ENCODE measurements at places on chromosomes 7 and 10.

GRCh38 chr10:59825932-59826331, 72.7 kb upstream of the MRLN start:
- peaks cover 18% of the 10 kb centered on the region for H3K36me3 ChIP-seq
- no peaks in the 10 kb centered on the region for H3K27me3 ChIP-seq
- no peak overlapping the region for H3K4me3 ChIP-seq
- no peak overlapping the region for H3K27ac ChIP-seq
- no peaks in the 10 kb centered on the region for H3K4me1 ChIP-seq

- H3K36me3 ChIP-seq, result no peaks in the 10 kb centered on the region
- no peaks in the 10 kb centered on the region for H3K4me1 ChIP-seq
- H3K27me3 ChIP-seq, result peaks cover 8% of the 10 kb centered on the region
- no peak overlapping the region for H3K27ac ChIP-seq
These were observed 80.7 kb downstream of the GCC1 start for GRCh38 chr7:127504715-127505114.

DNA sequence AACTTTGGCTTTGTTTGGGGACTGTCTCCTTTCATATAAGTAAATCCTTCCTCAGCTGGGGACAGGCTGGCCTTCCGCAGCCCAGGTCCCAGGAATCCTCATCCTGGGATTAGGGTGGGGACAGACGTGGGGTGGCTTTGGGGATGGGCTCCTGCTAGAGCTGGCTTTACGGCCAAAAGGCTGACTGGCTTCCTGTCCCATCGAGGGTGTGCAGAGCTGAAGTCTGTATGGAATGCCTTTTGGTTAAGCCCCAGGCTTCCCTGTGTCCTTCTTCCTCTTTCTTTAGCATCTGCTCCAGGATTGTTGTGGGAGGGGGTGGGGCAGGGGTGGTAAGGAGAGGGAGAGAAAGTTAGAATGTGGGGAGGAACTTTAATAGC, 59.4 kb upstream of the AQP1 start:
- DNase-seq, result no peak
- H3K36me3 ChIP-seq, result peaks cover 3% of the 10 kb centered on the region
- H3K27ac ChIP-seq, result no peak overlapping the region

- peaks cover 42% of the 10 kb centered on the region for H3K36me3 ChIP-seq
- peaks cover under 1% of the 10 kb centered on the region for H3K27me3 ChIP-seq
- no peak for DNase-seq
- H3K4me1 ChIP-seq, result no peaks in the 10 kb centered on the region
- no peak overlapping the region for H3K27ac ChIP-seq
- no peak overlapping the region for H3K4me3 ChIP-seq
These were observed 10.9 kb downstream of the CDCA7L start for GRCh38 chr7:21934808-21935207.

GRCh38 chr7:124992851-124993562, 63.4 kb upstream of the POT1 start:
- H3K4me1 ChIP-seq, result no peaks in the 10 kb centered on the region
- no peak overlapping the region for H3K27ac ChIP-seq
- no peaks in the 10 kb centered on the region for H3K27me3 ChIP-seq

GRCh38 chr10:119191881-119192280, 13.3 kb upstream of the PRDX3 start:
- no peak for DNase-seq
- H3K4me3 ChIP-seq, result no peak overlapping the region
- H3K4me1 ChIP-seq, result peaks cover 17% of the 10 kb centered on the region
- no peaks in the 10 kb centered on the region for H3K36me3 ChIP-seq
- H3K27me3 ChIP-seq, result peaks cover 4% of the 10 kb centered on the region
- H3K27ac ChIP-seq, result no peak overlapping the region

GRCh38 chr10:77139252-77140160, 498.1 kb downstream of the KCNMA1 start:
- DNase-seq, result no peak
- peaks cover 4% of the 10 kb centered on the region for H3K4me1 ChIP-seq
- no peak overlapping the region for H3K4me3 ChIP-seq

- H3K27me3 ChIP-seq, result no peaks in the 10 kb centered on the region
- H3K36me3 ChIP-seq, result no peaks in the 10 kb centered on the region
- H3K4me3 ChIP-seq, result no peak overlapping the region
- no peak overlapping the region for H3K27ac ChIP-seq
These were observed 40.1 kb upstream of the ZNRF2 start for GRCh38 chr7:30244340-30244739.

DNA sequence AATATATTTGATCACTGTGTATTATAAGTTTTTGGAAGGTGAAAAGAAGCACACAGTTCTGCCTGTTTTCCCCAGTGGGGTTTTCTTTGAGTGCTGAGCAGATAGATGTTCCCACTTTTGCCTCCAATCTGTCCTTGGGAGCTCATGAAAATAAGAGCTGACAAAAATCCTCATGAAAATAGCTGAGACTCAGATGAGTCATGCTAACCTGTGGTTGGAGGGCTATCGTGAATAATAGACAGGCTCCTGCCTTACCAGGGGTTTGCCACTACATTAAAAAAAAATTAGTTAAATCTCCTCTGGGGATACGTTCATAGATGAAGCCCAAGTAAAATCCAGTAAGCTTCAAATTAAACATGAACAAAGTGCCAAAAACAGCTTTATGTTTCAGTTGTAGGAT, 10.9 kb upstream of the AOAH start:
- H3K27ac ChIP-seq, result no peak overlapping the region
- peaks cover 15% of the 10 kb centered on the region for H3K36me3 ChIP-seq
- H3K4me3 ChIP-seq, result no peak overlapping the region
- H3K27me3 ChIP-seq, result no peaks in the 10 kb centered on the region
- H3K4me1 ChIP-seq, result peaks cover 5% of the 10 kb centered on the region

GRCh38 chr10:132904181-132904813, 38.1 kb downstream of the CFAP46 start:
- no peak overlapping the region for H3K27ac ChIP-seq
- H3K4me1 ChIP-seq, result no peaks in the 10 kb centered on the region
- H3K36me3 ChIP-seq, result peaks cover 1% of the 10 kb centered on the region
- no peak overlapping the region for H3K4me3 ChIP-seq

GRCh38 chr10:76242956-76243355, 811.5 kb downstream of the LRMDA start:
- H3K4me1 ChIP-seq, result no peaks in the 10 kb centered on the region
- no peak overlapping the region for H3K27ac ChIP-seq
- no peak for DNase-seq
- H3K4me3 ChIP-seq, result no peak overlapping the region
- H3K27me3 ChIP-seq, result no peaks in the 10 kb centered on the region
- H3K36me3 ChIP-seq, result peaks cover 2% of the 10 kb centered on the region

GRCh38 chr7:906776-907157, 30.4 kb downstream of the GET4 start:
- H3K4me1 ChIP-seq, result no peaks in the 10 kb centered on the region
- H3K27me3 ChIP-seq, result peaks cover 26% of the 10 kb centered on the region
- no peak for DNase-seq

GRCh38 chr7:7819442-7820247, 101.2 kb upstream of the RPA3 start:
- H3K27me3 ChIP-seq, result no peaks in the 10 kb centered on the region
- no peak overlapping the region for H3K4me3 ChIP-seq
- H3K27ac ChIP-seq, result no peak overlapping the region
- peaks cover 1% of the 10 kb centered on the region for H3K4me1 ChIP-seq
- no peak for DNase-seq
- peaks cover 8% of the 10 kb centered on the region for H3K36me3 ChIP-seq

- peaks cover under 1% of the 10 kb centered on the region for H3K4me1 ChIP-seq
- no peak overlapping the region for H3K27ac ChIP-seq
- H3K36me3 ChIP-seq, result peaks cover 3% of the 10 kb centered on the region
- no peak overlapping the region for H3K4me3 ChIP-seq
- no peak for DNase-seq
These were observed 180.3 kb upstream of the GRB10 start for GRCh38 chr7:50962962-50963374.

- DNase-seq, result no peak
- H3K4me1 ChIP-seq, result peaks cover 1% of the 10 kb centered on the region
- H3K27me3 ChIP-seq, result peaks cover 38% of the 10 kb centered on the region
- no peak overlapping the region for H3K27ac ChIP-seq
- H3K4me3 ChIP-seq, result no peak overlapping the region
These were observed 112.1 kb upstream of the FAM204A start for GRCh38 chr10:118454211-118454610.

GRCh38 chr7:73512018-73512780, 9.9 kb downstream of the BAZ1B start:
- peaks cover 1% of the 10 kb centered on the region for H3K4me1 ChIP-seq
- DNase-seq, result no peak
- H3K4me3 ChIP-seq, result no peak overlapping the region
- peaks cover 27% of the 10 kb centered on the region for H3K36me3 ChIP-seq

- H3K27ac ChIP-seq, result no peak overlapping the region
- H3K4me1 ChIP-seq, result no peaks in the 10 kb centered on the region
- no peak for DNase-seq
These were observed 51.1 kb upstream of the GJD4 start for GRCh38 chr10:35554036-35554435.

DNA sequence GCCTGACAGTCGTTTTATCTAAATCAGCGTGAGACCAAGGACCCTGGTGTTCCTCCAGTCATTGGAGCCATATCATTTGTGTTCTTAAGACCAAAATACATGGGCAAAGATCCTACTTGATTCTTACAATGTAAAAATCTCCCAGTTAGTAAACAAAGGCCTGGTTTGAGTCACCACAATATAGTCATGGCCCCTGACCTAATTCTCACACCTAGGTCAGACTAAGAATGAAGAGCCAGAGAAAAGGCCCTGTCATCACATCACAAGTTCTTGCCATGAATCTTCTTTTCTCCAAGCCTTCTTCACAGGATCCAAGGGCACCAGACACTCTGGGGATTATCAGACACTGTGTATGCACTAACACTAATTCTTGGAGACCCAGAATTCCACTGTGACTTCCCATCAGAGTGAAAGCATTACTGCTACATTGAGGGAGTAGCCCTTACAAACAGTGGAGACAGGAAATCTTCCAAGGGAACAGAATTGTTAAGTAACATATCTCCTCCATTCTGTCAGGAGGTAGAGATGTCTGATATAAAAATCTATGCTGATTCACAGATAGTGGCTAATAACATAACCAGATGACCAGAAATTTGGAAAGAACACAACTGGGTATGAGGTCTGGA, 7.6 kb upstream of the ERVW-1 start:
- no peaks in the 10 kb centered on the region for H3K27me3 ChIP-seq
- DNase-seq, result no peak
- peaks cover 8% of the 10 kb centered on the region for H3K36me3 ChIP-seq
- H3K4me3 ChIP-seq, result no peak overlapping the region

GRCh38 chr10:6918305-6918704, 338.2 kb upstream of the PRKCQ start:
- H3K27ac ChIP-seq, result no peak overlapping the region
- no peak for DNase-seq
- H3K36me3 ChIP-seq, result no peaks in the 10 kb centered on the region
- H3K27me3 ChIP-seq, result peaks cover 13% of the 10 kb centered on the region
- H3K4me3 ChIP-seq, result no peak overlapping the region

DNA sequence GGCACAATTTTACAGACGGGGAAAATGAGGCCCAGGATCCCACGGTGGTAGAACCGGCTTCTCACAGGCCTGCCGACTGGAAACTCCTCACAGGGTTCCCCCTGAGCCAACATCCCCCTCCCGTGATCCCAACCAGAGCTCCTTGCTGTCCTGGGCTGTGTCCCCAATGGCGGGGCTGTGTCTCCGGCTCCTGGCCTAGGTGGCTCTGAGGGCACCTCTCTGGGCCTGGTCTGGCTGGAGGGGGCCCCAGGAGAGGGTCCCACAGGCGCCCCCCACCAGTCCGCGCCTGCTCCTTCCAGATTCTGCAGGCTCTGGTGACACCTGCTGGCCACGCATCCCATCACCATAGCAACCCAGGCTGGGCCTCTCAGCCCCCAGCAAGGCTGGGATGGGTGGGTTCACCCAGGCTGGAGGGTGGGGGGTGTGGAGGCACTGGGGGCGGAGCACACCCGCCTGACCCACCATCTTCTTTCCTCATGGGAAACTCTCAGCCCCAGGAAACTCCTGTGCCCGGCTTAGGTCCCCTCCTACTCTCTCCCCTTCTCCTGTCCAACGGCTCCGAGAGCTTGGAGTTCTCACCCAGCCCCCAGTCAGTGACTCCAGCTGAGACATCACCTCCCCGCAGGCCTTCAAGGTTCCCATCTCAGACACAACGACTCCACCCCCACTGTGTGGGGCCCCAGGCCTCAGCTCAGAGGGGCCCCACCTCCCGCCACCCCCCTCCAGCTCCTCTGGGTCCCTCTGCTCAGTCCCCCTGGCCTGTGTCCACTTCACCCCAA, 27.1 kb upstream of the TNRC18 start:
- DNase-seq, result peak; percentile 44
- peaks cover 25% of the 10 kb centered on the region for H3K27me3 ChIP-seq
- H3K36me3 ChIP-seq, result no peaks in the 10 kb centered on the region
- peak overlapping the region; percentile 24 for H3K27ac ChIP-seq

DNA sequence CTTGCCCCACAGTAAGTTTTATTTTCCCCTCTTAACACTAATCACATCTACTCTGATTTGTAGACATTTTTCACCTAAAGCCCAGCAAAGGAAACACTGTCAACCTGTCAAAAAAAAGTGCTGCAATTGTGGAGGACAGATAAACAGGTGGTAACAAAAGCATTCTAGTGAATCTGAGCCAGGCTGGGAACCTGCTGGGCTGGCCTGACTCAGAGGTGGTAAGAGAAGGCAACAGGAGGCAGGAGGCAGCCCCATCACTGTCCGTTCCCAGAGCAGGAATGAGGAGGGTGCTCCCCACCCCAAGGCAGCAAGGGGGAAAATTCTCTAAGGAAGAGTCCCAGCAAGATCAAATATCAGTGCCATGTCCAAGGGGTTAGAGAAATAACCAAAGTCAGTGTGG, 19.5 kb upstream of the HERPUD2 start:
- no peak overlapping the region for H3K4me3 ChIP-seq
- H3K27ac ChIP-seq, result no peak overlapping the region
- no peaks in the 10 kb centered on the region for H3K27me3 ChIP-seq
- no peak for DNase-seq

- DNase-seq, result no peak
- H3K27me3 ChIP-seq, result no peaks in the 10 kb centered on the region
- no peaks in the 10 kb centered on the region for H3K36me3 ChIP-seq
These were observed 857.3 kb upstream of the ZWINT start for GRCh38 chr10:57218382-57218781.

DNA sequence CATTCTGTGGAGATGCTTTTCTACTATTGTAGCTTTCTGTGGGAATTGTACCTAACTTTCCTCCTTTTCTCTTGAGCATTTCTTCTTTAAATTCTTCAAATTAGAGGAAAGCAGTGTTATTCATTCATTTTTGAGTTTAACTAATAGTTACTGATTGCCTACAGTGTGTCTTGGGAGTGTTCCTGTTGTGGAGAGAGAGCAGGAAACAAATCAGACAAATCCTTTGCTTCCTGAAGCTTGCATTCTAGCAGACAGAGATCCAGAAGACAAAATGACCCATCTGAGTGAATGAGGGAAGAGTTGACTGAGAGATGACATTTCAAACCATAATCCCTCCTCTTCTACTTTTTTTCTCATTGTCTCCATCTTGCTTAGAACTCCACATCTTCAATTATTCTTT, 170.4 kb downstream of the SUGCT start:
- H3K4me3 ChIP-seq, result no peak overlapping the region
- no peak overlapping the region for H3K27ac ChIP-seq
- H3K36me3 ChIP-seq, result no peaks in the 10 kb centered on the region
- no peak for DNase-seq
